ENCODE measurements at places on chromosomes 7 and 10. TPM values are rescaled to one million over a fixed set of nuclear protein-coding genes. Genes with fewer than 3 reads are reported as not detected.

The SSBP1 gene
- total RNA-seq, result 134 TPM

The NKX2-3 gene
- total RNA-seq, result 0.62 TPM

The PHYHIPL gene
- 0.31 TPM for total RNA-seq

The IGFBP1 gene
- 0.09 TPM for total RNA-seq

The SFRP4 gene
- total RNA-seq, result 55.4 TPM

The ZNF365 gene
- 0.13 TPM for total RNA-seq

DNA sequence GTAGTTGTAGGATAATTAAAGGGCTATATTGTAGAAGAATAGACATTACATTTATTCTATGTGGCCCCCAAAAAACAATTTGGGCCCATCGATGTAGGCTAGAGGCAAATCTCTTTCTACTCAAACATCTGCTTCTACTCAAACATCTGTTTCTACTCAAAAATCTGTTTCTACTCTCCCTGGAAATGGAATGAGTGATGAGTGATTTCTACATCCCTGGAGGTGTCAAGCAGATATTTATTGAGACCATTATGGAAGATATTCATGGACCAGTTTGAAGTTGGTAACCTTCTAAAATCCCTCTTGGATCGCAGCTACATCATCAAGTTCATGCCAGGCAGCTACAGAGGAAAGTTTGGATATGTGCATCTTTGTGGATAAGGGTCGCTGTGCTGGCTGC lies 5.1 kb upstream of the PLPP4 start:
- no peaks in the 10 kb centered on the region for H3K36me3 ChIP-seq
- H3K4me3 ChIP-seq, result no peak overlapping the region
- H3K4me1 ChIP-seq, result peaks cover 5% of the 10 kb centered on the region
- peaks cover 25% of the 10 kb centered on the region for H3K27me3 ChIP-seq
- peak; percentile 36 for DNase-seq
- no peak overlapping the region for H3K27ac ChIP-seq

DNA sequence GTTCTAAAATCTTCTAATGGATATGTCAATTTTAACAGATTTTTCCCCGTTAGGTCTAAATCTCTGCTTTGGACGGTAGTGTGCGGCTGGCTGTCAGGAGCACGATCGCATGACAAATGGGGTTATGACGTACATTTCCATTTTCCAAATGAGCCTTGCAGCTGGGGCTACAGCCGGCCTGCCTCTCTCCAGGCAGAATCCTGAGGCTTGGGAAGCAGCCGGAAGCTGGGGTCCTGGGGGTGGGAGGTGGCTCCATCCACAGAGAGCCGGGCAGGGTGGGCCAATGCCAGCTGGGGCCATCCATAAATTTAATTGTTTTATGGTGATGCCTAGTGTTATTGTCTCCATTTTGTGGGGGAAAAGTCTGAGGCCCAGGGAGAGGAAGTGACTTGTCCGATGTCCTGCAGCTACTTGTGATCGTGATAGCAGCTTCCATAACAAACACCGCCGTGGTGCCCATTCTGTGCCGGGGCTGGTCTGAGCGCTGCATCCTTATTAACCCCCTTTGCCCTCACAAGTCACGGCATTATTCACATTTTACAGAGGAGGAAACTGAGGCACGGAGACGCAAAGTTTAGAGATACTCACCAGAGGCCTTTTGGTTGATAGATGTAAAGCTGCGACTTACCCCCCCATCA lies 53.0 kb upstream of the EBF3 start:
- H3K36me3 ChIP-seq, result no peaks in the 10 kb centered on the region
- no peak overlapping the region for H3K4me3 ChIP-seq
- peaks cover 53% of the 10 kb centered on the region for H3K4me1 ChIP-seq
- no peak for DNase-seq
- peaks cover 2% of the 10 kb centered on the region for H3K27me3 ChIP-seq

DNA sequence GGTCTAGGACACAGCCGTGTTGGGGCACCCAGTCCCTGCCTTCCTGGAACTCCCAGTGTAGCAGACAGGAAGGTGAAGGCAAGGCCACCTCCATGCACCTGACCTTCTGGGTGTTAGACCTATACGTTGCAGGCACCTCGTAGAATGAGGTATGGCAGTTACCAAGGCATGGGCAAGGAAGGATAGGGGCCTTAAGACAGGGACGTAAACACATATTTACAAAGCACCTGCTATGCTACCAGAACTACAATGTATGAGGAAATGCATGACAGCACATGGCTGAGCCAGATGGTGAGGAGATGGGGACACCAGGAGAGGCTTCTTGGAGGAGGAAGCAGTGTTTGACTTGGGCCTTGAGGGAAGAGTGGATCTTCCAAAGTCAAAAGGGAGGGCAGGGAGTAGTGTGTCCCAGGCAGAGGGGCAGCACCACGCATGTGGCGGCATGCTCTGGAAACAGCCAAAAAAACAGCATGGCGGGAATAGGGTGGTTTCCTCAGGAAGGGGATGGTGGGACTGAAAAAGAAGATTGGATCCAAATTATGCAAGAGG lies 231.2 kb downstream of the FANK1 start:
- H3K4me1 ChIP-seq, result peaks cover 20% of the 10 kb centered on the region
- DNase-seq, result no peak
- H3K27me3 ChIP-seq, result no peaks in the 10 kb centered on the region
- no peak overlapping the region for H3K27ac ChIP-seq

DNA sequence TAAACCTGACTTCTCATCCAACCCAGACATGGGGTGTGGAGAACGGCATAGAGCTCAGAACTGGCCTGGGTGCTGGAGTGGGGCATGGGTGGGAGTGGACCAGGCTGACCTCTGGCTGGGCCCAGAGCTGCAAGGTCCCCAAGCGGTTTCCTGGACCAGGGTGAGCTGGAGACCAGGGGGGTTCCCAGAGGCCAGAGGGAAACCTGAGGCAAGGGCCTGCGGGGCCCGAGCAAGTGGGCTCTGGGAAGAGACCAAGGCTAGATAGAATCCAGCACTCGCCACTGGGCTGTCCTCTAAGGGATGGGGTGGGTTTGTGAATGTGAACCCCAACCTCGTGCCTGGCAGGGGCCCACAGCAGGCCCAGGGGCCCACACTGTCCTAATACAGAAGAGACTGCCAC lies 39.4 kb upstream of the RET start:
- no peak for DNase-seq
- peaks cover 3% of the 10 kb centered on the region for H3K4me1 ChIP-seq
- no peak overlapping the region for H3K4me3 ChIP-seq
- no peaks in the 10 kb centered on the region for H3K27me3 ChIP-seq

GRCh38 chr7:116588641-116589594 lies 64.1 kb downstream of the CAV1 start:
- H3K4me1 ChIP-seq, result peaks cover 14% of the 10 kb centered on the region
- H3K27ac ChIP-seq, result no peak overlapping the region
- no peaks in the 10 kb centered on the region for H3K36me3 ChIP-seq
- no peak overlapping the region for H3K4me3 ChIP-seq

GRCh38 chr7:44124822-44125202 lies 1.5 kb upstream of the POLD2 start:
- no peak for DNase-seq
- H3K36me3 ChIP-seq, result peaks cover 22% of the 10 kb centered on the region
- H3K4me3 ChIP-seq, result no peak overlapping the region

- H3K27me3 ChIP-seq, result no peaks in the 10 kb centered on the region
- no peak for DNase-seq
- peaks cover 4% of the 10 kb centered on the region for H3K4me1 ChIP-seq
- no peak overlapping the region for H3K27ac ChIP-seq
- no peaks in the 10 kb centered on the region for H3K36me3 ChIP-seq
Measured at GRCh38 chr7:90668992-90669391, 72.9 kb downstream of the CDK14 start.

DNA sequence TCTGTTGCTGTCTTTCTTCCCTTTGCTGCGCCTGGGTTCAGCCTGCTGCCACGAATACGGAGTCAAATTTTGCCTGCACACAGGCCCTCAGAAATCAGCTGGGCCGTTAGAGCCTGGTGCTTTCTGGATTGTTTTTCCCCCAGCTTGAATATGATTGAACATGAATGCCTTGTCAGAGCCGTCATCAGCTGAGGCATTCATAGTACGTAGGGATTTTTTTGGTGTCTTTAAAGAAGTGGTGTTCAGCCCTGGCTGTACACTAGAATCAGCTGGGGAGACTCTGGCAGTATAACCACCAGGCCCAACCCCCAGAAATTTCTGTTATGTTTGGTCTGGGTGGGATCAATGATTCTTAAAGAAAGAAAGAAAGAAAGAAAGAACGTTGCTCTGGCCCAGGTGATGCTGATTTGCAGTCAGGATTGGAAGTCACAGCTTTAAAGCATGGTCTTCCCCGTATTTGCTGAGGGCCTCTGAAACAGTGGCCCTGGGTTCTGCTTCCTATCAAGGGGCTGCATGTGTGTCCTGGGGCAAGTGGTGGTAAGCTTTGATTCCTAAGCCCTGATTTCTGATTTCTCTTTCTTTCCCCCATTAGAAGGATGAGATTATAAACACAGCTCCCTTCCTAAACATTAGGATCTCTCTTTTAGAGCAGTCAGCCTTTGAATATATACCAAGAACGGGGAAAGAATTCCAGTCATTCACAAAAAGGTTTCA lies 24.7 kb downstream of the NUB1 start:
- peaks cover 23% of the 10 kb centered on the region for H3K36me3 ChIP-seq
- H3K4me3 ChIP-seq, result no peak overlapping the region
- peaks cover 24% of the 10 kb centered on the region for H3K4me1 ChIP-seq
- H3K27me3 ChIP-seq, result no peaks in the 10 kb centered on the region

- H3K27ac ChIP-seq, result no peak overlapping the region
- H3K36me3 ChIP-seq, result no peaks in the 10 kb centered on the region
- no peak overlapping the region for H3K4me3 ChIP-seq
- H3K27me3 ChIP-seq, result no peaks in the 10 kb centered on the region
- H3K4me1 ChIP-seq, result no peaks in the 10 kb centered on the region
Measured at GRCh38 chr10:121774813-121775212, 153.0 kb downstream of the ATE1 start.

GRCh38 chr10:132519382-132520176 lies 18.0 kb upstream of the INPP5A start:
- peak; percentile 53 for DNase-seq
- no peak overlapping the region for H3K4me3 ChIP-seq
- peaks cover 93% of the 10 kb centered on the region for H3K4me1 ChIP-seq
- no peaks in the 10 kb centered on the region for H3K27me3 ChIP-seq
- no peaks in the 10 kb centered on the region for H3K36me3 ChIP-seq

DNA sequence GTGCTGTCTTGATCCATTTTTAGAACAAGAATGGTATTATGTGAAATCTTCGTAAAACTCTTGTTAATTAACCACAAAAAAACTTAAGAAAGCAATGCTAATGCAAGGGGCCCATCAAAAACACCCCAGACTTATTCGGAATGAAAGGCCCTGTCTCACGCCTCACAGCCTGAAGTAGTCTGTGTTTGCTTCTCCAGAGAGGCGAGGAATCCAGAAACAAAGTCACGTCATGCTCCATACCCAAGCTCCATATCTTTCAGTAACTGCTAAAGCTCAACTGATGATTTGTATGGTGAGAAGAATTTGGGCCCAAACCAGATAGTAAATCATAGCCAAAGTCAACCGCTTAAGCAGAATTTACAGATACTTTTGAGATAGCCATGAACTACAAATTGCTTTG lies 155.4 kb downstream of the ATE1 start:
- H3K4me3 ChIP-seq, result no peak overlapping the region
- no peak for DNase-seq
- no peaks in the 10 kb centered on the region for H3K27me3 ChIP-seq
- H3K36me3 ChIP-seq, result no peaks in the 10 kb centered on the region

GRCh38 chr10:132475086-132475485 lies 62.5 kb upstream of the INPP5A start:
- H3K4me3 ChIP-seq, result no peak overlapping the region
- H3K27me3 ChIP-seq, result peaks cover 4% of the 10 kb centered on the region
- H3K27ac ChIP-seq, result no peak overlapping the region
- peaks cover 33% of the 10 kb centered on the region for H3K4me1 ChIP-seq

DNA sequence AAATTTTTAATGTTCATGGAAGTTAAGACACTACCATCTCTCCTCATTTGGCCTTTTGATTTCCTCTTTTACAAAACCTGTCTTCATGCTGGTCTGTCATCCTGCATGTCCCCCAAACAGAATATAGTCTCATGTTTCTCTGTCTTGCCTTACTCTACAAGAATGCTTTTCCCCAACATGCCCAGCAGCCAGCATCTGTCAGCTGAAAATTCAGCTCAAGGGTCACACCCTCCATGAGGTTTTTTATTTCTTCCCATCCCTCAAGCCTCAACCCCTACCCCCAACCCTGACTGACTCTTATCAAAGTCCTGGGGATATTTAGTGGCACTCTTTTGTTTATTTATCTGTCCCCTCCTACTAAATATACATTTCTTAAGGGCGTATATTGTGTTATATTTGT lies 202.0 kb downstream of the ANK3 start:
- no peak overlapping the region for H3K27ac ChIP-seq
- peaks cover 2% of the 10 kb centered on the region for H3K4me1 ChIP-seq
